ENCODE measurements at places on chromosomes 7 and 10. TPM values are rescaled to one million over a fixed set of nuclear protein-coding genes. Genes with fewer than 3 reads are reported as not detected.

The MYH16 gene
- not detected for total RNA-seq

The HOXA6 gene
- total RNA-seq, result not detected

The NPSR1 gene
- not detected for total RNA-seq

The ALDH18A1 gene
- 127 TPM for total RNA-seq

The AS3MT gene
- total RNA-seq, result 0.47 TPM

The SLC26A3 gene
- not detected for total RNA-seq

The ADAP1 gene
- total RNA-seq, result 87.7 TPM

The CDC14C gene
- total RNA-seq, result not detected

The FAM13C gene
- not detected for total RNA-seq

The PLEKHS1 gene
- total RNA-seq, result 0.05 TPM

The LIPN gene
- not detected for total RNA-seq

The INTS1 gene
- 94.3 TPM for total RNA-seq

The HYCC1 gene
- 36.8 TPM for total RNA-seq

The IL15RA gene
- total RNA-seq, result 23.4 TPM

The ARPC1A gene
- total RNA-seq, result 72.4 TPM

The TUBB8 gene
- total RNA-seq, result not detected

DNA sequence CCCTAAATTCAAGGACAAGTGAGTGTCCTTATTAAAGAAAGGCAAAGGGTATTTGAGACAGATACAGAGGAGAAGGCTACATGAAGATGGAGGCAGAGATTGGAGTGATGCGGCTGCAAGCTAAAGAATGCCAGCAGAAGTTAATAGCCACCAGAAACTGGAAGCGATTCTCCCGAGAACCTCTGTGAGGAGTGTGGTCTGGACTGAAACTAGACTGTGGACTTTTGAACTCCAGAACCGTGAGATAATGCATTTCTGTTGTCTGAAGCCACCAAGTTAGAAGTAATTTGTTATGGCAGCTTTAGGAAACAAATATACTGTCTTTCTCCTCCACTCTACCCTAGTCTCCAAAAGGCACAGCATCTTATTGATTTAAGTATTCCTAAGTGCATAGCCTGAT is 80.3 kb upstream of the CREB5 start:
- no peak for DNase-seq

GRCh38 chr10:36026656-36027390 is 384.7 kb upstream of the FZD8 start:
- no peak for DNase-seq

- no peak for DNase-seq
Observed at GRCh38 chr10:87927091-87927490, 63.7 kb downstream of the PTEN start.

- DNase-seq, result no peak
Observed at GRCh38 chr10:60086421-60086820, 180.1 kb upstream of the CCDC6 start.

DNA sequence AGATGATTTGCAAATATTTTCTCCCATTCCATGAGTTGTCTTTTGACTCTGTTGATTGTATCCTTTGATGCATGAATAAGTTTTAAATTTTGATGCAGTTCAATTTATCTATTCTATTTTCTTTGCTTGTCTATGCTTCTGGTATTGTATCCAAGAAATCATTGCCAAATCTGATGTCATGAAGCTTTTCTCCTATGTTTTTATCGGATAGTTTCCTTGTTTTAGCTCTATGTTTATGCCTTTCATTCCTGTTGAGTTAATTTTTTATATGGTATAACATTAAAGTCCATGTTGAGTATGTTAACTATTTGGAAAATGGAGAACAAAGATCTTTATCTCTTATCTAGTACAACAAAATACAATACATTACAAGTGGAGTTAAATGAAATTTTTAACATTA is 27.6 kb upstream of the VPS41 start:
- no peak for DNase-seq

- peak; percentile 59 for DNase-seq
Observed at GRCh38 chr10:114499630-114500190, 95.4 kb upstream of the AFAP1L2 start.

GRCh38 chr10:60336901-60337630 is 52.6 kb downstream of the ANK3 start:
- no peak for DNase-seq

DNA sequence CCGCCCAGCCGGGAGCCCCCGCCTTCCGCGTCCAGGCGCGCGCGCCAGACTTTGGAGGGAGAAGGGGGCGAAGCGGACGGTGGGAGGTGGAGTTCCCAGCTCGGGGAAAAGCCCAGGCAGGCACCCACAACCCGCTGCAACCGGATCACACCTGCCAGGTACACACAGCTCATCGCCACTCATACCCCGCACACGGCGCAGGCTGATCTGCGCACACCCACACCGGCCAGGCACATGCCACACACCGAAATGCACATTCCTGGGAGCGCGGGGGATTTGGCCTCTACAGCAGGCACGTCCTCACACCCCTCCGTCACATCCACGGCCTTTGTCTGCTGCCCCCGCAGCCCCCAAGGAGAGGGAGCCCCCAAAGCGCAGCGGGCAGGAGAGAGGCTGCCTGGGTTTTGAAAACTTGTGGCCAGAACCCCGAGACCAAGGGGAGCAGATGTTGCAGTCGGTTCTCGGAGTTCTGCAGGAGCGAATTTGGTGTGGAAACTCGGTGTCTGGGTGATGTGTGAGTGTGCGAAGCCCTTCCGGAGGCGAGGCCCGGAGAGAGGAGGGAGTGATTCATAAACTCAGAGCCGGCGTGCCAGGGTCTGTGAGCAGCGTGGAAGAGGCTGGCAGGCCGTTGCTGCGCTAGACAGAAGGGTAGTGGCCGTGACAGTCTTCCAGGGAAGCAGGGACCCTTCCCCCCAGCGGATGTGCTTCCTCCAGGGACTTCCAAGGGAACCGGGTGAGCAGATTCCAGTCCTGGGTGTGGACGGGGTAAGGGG is 734 bp downstream of the CHST3 start:
- no peak for DNase-seq

GRCh38 chr7:44162179-44162578 is 21.0 kb upstream of the MYL7 start:
- no peak for DNase-seq

- no peak for DNase-seq
Observed at GRCh38 chr10:67770537-67770936, 67.5 kb downstream of the DNAJC12 start.

GRCh38 chr7:112938863-112939573 is 147.6 kb downstream of the GPR85 start:
- DNase-seq, result peak; percentile 25

DNA sequence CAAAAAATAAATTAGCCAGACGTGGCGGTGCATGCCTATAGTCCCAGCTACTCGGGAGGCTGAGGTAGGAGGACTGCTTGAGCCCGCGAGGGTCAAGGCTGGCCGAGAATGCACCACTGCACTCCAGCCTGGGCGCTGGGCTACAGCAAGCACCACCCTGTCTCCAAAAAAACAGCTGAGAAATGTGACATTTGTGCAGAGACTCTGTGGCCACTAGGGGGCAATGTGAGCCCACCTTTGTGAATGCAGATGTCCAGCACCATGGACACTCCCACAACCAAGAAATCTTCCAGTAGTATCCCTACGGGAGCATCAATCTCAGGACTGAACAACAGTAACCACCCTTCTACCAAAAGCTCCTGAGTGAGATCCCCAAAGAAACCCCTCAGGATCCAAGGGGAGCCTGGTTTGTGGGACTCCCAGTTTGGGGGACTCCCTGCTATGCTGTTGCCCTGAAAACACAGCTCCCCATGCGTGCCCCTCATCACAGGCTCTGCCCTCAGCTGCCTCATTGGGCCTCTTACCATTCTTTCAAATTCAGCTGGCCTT is 6.2 kb upstream of the AHCYL2 start:
- DNase-seq, result peak; percentile 67

- DNase-seq, result no peak
Observed at GRCh38 chr7:122397381-122397780, 92.8 kb upstream of the FEZF1 start.

DNA sequence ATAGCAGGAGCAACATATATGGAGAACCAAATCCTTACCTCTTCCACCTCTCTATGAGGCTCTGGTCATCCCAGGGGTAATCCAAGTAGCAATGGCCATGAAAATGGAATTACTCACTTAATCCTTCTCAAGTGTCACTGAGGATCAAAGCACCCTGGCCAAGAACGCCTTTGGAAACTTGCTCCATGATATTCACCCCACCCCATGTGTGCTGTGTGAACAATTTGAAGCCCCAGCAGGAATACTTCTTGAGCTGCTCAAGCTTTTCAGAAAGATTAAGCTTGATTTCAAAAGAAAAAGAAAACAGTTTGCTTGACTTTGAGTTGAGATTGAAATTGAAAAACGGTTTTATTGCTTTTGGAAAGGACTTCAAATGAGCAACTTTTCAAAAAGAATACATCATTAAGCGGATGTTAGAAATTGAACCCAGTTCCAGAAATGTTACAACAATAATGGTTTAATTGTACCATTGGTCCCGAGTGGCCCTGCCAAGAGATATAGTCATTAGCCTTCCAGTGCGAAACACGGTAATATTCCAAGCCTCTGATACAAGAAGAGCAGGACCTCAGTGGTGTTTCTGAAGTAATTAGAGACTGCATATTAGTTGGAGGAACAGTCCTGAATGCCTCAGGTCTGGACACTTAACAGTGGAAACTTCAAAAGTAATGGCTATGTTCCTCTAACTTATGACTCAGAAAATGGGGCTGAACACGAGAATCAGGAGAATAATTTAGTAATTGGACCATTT is 208.1 kb downstream of the NEBL start:
- no peak for DNase-seq

GRCh38 chr7:7176406-7177043 is 5.8 kb upstream of the C1GALT1 start:
- no peak for DNase-seq

- DNase-seq, result no peak
Observed at GRCh38 chr10:60134548-60134947, 228.2 kb upstream of the CCDC6 start.

DNA sequence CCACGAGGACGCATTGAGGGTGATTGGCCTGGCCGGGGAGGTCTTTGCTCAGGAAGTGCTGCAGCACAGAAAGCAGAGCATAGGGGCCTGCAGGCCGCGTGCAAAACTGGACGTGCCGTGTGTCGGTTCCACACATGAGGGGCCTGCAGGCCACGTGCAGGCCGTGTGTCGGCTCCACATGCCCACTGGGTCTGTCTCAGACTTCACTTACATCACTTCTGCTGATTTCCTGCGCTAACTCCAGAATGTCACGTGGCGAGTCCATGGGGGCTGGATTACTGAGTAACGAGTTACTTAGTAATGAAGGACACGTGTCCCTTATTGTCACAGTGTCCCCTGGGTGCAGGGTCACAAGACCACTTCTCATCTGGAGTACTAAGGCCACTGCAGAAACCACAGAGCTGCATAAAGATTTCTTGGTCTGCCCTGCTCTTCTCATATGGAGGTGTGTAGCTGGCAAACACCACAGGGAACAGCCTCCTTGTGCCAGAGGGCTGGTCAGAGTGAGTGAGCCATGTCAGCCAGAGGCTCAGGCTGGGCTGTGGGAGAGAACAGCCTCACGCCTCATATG is 60.8 kb downstream of the GDI2 start:
- no peak for DNase-seq

GRCh38 chr10:11237571-11237970 is 219.9 kb downstream of the CELF2 start:
- no peak for DNase-seq

DNA sequence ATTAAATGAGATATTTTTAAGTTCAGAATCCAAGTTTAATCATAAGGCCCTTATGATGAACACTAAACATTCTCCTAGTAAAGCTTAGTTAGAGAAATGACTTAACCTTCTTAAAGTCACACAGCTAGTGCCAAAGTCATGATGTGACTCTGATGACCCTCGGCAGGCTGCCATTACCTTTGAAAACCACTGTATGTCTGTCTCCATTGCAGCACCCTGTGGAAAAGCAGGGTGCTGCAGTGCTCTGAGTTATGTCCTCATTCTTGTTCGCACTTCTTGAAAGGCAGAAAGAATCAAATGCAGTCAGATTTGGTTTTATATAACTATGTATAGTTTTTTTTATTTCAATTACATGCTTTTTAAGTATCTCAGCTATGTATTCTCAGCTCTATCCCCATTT is 105.0 kb downstream of the PHTF2 start:
- DNase-seq, result no peak

- DNase-seq, result no peak
Observed at GRCh38 chr7:107394276-107394675, 75.6 kb upstream of the GPR22 start.

- no peak for DNase-seq
Observed at GRCh38 chr10:58836991-58837575, 324.4 kb downstream of the BICC1 start.

DNA sequence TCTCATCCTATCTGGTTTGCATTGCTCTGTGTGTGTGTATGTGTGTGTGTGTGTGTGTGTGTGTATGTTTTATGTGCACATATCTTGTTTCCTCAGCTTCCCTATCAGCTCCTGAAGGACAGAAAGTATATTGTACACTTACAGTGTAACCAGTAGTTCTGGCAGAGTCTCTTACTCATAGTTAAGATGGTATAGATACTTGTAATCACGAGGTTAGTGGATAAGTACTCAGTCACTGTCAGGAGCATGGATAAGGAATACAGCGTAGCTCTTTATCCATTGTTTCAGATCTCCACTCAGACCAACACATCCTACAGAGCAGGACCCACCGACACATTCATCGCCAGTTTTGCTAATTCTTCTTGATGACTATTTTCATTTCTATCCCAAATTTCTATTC is 275.0 kb downstream of the TSPAN12 start:
- DNase-seq, result no peak

DNA sequence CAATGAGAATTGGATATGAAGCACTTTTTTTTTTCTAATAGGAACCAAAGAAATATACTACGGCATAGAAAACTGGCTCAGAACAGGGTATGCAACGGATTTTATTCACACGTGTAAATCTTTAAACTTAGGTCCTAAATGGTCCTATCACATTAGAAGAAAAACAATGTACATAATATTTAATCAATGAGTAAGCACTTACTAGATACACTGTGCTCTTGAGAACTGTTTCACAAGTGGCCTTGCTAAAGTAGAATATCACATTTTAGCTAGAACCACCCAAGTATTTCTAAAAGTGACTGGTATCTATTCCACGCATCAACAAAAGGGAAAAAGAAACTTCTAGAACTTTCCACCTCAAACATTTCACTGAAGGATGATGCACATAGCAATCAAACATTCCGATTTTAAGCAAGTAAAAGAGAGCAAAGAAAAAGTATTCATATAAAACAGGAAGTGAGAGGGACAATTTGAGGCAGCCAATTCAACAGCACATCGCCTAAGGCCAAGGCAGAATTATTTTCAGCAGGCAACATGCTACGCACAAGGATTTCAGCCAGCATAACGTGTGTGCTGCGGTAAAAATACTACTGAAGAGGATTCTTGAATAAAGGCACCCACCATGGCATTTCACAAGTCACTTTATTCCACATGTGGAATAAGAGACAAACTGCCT is 55.8 kb downstream of the PARD3 start:
- no peak for DNase-seq

- no peak for DNase-seq
Observed at GRCh38 chr7:10756981-10757380, 216.7 kb upstream of the PHF14 start.

GRCh38 chr7:151427705-151428377 is 12.1 kb downstream of the CRYGN start:
- no peak for DNase-seq

GRCh38 chr10:124978376-124978725 is 36.4 kb downstream of the ZRANB1 start:
- no peak for DNase-seq
